Mammary epithelial cell (primary cell): ENCODE measurements at places on chromosomes 2 and 18.

DNA sequence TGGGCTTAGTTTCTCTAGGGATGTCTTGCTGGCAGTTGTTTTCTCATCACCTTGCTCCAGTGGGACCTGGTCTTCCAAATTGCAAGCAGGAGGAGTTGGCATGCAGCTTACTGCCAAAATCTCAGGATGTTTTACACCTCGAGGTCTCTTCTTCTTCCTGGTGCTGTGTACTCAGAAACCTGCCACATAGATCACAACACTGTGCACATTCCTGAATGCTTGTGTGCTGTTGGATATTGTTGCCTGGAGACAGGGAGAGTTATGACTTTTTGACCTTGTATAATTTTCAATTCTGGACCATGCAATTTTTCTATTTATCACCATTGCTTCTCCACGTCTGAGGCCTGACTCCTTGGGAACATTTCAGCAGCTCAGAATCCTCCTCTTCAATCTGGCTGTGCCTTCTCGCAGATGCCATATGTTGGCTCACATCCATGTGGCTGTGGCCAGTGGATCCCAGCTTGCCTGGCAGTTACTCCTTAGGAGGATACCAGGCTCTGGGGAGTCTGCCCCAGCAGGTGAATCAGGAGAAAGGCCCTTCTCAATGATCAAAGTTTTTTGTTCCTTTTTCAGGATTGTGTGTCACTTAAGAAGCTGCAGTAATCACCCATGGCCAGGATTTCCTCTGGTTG, 489.3 kb downstream of the TSN start:
- DNase-seq, result no peak

- DNase-seq, result no peak
Observed at GRCh38 chr18:13661051-13661778, 65.1 kb downstream of the FAM210A start.

DNA sequence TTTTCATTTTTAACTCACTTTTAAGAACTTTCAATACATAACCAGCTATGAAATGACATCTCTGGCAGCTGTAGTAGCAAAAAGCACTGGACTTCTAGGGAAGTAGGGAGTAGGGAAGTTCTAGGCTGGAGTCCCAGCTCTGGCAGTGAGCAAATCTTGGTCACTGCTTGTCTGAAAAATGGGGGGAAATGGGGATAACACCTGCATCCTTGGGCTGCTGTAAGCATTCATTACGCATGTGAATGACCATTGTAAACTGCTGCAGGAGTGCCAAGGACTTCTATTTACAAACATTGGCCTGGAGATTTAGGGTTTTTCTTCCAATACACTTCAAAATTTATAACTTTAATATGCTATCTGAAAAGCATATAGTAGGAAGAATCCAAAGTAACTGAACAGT, 972 bp upstream of the MPP4 start:
- DNase-seq, result no peak

DNA sequence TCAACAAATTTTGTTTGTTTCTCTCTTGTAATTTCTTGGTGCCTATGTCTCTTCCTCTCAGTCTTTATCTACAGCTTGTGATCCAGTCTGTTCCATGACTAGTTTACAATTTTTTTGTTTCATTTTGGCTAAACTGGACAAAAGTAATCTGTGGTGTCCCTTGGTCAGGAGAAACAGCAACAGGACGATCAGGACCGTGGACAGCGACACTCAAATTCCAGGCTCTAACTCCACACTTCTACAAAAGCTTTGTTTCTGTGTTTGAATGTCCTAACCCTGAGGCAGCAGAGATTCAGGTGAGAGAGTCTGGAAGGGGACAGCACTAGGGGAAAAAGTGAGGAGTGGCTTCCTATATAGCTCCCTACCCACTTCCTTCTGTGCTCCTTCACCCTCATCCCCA, 593.3 kb upstream of the FANCL start:
- DNase-seq, result no peak

- no peak for DNase-seq
Observed at GRCh38 chr2:217611056-217611455, 391.7 kb downstream of the TNS1 start.

GRCh38 chr2:177392373-177393202, at the start of gene AGPS:
Gene AGPS, plus strand, starts transcription at chr2:177392773. Its CDS starts 17 bp downstream, at chr2:177392790.
- peak; percentile 61 for DNase-seq

DNA sequence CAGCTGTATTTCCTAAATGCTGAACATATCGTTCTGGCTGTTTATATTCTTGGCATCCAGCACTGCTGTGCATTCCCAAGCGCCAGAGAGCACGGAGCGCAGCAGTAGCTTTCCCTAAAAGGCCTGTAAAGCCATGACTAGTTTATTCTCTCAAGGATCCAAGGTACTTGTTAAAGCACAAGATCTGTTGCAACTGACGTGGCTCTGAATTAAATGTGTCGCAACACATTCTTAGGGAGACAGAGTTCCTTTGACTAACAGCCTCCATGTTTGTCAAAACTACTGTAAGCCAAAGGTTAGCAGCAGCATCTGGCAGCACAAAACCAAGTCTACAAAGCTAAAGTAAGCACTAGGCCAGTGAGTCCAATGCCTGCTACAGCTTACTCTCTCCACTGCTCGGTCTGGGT, 188.6 kb upstream of the FN1 start:
- DNase-seq, result peak; percentile 80

DNA sequence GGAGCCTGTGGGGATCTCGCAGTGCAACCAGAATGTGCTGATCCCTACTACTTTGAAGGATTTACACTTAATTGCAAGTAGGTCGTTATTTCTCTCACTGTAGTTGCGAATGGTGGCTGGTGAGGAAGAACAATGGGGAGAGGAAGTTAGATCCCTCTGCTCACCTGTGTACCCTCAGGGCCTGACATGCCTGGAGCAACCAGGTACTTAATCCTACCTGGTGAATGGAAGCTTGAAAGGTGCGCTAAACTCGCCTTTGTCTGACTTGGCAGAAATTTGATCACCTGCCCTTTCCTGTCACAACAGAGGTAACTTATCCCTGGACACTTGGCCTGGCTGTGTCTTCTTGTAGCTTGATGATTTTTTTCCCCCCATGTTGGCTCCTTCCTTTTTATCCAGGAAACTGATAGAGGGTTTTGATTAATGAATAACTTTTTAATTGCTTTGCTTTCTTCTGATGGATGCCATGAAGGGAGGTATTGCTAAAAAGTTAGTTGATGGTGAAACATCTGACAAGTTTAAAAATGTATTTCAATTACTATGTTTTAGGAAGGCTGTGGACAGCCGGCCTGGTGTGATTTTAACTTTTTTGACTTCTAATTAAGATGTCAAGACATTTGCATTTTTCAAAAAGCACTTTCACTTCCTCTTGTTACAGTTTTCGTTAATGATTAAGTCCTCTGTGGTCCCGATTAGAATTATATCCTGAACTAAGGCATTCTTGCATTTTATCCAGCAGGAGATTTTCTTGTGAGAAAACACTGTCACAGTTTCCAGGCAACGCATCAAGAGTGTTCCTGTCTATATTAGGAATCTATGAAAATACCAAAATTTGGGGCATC, 9.2 kb downstream of the SGPP2 start:
- no peak for DNase-seq

GRCh38 chr2:39708003-39708402, 42.3 kb downstream of the TMEM178A start:
- no peak for DNase-seq

GRCh38 chr2:8357738-8358518, 323.9 kb upstream of the ID2 start:
- no peak for DNase-seq

GRCh38 chr18:76357585-76358260, 137.3 kb downstream of the ZNF516 start:
- DNase-seq, result no peak

DNA sequence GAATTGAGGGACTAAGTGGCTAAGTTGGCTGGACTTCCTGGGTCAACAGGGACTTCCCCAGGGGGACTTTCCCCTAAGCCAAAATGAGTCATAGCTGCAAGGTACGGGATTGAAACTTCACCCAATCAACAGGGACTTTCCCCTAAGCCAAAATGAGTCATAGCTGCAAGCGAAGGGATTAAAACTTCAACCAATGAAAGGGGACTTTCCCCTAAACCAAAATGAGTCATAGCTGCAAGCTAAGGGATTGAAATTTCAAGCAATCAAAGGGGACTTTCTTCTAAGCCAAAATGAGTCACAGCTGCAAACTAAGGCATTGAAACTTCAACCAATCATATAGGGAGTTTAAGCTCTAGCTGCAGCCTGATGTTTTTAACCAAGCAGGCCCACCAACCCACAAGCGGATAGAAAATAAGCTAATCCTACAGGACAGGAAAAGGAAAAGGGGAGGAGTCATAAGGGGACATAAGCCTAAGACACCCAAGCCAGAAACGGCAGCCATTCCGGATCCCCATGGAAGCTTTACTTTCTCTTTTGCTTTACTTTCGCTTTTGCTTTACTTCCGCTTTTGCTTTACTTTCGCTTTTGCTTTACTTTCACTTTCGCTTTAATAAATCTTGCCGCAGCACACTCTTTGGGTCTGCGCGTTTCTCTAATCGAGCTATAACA, 1375.4 kb upstream of the CELF4 start:
- DNase-seq, result peak; percentile 98

DNA sequence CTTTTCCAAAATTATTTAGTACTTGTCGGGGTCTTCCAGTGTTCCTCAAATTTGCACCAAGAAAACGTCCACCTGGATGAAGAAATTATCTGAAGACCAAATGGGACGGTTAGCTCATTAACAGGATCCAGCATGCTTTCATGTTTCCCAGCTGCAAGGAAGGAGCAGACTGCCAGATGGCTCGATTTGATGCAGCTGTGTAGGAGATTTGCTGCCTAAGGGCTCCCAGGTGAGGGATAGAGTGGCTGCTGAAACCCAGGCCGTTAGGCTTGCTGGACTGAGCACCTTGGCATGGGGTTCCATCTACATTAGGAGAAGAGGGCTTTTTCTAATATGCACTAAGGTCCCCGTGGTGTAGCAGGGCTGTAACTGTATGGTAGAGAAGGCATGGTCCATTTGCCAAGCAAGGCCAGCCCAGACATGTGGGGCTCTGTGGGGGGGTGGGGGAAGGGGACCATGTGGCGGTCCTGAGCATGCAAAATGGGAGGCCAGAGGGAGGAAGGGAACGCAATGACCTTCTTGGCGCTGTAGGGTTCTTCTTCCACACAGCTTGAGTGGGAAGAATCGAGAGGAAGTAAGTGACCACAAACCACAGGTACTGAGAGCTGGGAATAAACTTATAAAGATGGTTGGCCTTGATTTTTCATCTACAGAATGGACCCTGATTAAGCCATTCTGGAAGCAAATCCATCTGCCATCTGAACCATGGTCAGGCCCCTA, 144.0 kb downstream of the TMEM163 start:
- DNase-seq, result no peak

DNA sequence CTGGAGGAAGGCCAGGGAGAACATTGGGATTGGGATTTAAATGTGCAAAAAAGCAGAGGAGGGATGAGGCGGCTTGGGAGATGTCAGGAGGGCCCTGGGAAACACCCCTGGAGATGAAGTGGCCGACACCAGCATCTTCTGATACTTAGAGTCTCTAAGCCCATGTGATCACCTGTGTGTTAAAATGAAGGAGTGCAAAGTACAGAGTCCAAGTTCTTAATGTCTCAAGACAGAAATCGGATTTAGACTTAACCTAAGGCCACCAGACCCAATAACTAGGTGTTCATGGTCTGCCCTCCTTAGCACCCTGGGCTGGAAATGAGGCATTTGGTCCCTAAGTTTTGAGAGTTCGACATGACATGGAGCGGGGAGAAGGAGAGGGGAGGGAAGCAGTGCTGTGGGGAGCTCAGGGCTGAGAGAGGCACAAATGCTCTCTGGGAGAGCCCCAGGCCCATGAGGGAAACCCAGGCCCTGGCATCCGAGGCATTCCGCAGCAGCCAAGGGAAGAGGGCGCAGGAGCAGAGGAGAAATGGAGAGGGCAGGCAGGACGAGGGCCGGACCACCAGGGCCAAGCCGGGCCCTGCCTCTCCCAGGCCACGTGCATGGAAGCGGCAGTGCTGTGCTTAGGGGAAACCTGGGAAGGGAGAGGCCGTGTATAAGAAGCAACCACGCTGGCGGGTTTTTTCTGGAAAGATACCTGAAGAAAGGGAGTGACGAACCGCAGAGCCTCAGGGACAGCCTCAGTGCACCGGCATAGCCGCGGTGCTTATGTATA, 63.3 kb downstream of the SFXN5 start:
- DNase-seq, result no peak

- no peak for DNase-seq
Observed at GRCh38 chr2:230797515-230798495, 66.9 kb upstream of the ITM2C start.

GRCh38 chr2:221975151-221975550, 323.6 kb downstream of the PAX3 start:
- no peak for DNase-seq

DNA sequence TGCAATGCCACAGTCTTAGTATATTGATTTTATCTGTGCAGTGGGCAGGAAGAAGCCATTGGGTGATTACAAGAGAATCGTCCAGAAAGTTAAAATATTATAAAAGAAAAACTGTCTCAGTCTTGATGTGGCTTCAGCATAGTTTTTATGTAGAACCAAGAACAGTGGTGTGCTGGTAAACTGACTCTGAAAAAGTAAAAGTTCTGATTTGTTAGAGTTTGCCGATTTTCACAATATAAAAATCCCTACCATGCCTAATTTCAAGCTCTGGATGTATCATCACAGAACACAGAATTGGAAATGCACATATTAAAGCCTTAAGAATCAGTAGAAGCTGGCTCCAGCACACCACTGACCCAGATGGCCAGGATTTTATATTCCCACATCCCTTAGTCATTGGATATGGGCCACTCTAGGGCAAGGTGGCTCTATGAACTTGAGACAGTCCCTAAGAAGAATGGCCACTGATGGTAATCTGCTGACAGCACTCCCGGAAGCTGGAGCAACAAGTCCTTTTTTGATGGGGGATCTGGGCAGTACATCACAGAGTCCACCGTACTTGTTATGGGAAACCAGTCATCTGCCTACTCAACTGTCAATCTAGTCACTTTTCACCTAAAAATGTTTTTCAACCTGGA, 9.3 kb upstream of the PLEKHM3 start:
- no peak for DNase-seq

DNA sequence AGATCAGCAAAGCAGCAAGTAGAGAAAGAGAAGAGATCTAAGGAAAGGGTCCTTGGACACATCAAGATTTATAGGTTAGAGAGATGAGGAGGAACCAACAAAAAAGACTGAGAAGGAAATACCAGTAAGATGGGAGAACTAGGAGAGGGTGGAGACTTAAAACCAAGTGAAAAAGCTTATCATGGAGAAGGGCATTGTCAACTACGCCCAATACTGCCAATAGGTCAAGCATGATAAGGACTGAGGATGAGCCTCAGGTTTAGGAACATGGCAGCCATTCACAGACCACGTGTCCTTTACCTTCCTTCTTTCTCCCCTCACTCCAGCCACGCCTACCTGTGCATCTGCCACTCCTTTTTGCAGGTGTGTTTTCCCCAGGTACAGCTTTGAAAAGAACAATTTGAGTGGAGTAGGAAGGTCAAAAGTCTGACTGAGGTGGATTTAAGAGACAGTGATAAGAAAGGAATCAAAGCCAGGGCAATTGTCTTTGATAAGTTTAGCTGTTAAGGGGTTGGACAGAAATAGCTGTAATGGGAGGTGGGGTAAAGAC, 238.7 kb downstream of the STK39 start:
- DNase-seq, result no peak

DNA sequence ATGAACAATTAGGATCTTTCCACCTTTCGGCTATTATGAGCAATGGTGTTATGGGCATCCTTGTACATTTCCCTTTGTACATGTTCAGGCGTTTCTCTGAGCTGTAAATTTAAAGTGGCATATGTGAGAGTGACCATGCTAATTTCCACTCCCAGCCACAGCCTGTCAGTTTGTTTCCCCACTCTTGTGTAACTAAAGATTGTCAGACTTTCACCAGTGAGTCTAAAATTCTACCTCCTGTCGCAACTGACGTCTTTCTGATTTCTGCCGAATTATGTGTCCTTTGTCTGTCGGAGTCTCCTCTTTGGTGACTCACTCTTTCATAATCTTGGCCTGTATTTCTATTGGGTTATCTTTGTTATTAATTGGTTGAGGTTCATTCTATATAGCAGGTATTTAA, 50.7 kb downstream of the TRAPPC12 start:
- DNase-seq, result no peak
